ENCODE measurements at places on chromosomes 12 and 14. TPM values are rescaled to one million over a fixed set of nuclear protein-coding genes. Genes with fewer than 3 reads are reported as not detected.

DNA sequence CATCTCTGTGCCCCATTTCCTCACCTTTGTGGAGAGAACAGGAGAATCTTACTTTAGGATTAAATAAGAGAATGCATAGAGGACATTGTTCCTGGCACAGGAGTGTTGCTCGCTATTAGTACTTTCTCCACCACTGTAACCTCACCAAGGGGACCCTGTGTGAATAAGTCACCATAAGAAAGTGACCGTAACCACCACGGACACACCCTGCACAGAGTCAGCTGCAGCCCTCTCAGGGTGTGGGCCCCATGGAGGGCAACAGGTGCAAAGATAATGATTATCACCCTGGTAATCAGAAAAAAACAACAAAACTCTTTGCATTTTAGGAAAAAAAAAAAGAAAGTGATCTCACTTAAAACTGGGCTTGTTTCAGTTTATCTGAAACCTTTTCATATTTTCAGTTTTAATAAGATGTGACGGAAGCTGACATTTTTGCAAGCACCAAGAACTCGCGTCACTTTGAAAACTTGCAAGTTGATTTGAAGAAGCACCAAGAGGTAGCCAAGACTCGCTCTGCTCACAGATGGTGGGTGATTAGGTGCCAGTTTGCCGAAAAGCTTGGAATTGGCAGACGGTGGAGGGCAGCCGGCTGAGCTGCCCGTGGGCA, 87.0 kb upstream of the VRK1 start:
- no peak for DNase-seq

DNA sequence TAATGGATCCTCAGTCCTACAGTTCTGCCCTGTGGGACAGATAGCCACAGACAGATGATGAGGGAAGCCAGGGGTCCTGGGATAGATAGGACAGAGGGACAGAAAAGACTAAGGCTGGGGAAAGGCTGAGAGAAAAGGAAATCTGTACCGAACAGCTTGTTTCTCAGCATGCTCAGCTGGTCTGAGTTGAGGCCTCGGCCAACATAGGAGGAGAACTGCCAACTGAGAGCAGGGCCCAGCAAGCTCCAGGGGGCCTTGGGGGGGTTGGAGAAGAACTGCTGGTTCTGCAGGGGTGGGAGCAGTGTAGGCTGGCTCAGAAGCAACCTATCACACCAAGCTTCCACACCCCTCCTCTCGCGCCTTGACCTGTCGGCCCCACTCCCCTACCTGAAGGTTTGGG, 10.1 kb downstream of the IL23A start:
- DNase-seq = no peak

DNA sequence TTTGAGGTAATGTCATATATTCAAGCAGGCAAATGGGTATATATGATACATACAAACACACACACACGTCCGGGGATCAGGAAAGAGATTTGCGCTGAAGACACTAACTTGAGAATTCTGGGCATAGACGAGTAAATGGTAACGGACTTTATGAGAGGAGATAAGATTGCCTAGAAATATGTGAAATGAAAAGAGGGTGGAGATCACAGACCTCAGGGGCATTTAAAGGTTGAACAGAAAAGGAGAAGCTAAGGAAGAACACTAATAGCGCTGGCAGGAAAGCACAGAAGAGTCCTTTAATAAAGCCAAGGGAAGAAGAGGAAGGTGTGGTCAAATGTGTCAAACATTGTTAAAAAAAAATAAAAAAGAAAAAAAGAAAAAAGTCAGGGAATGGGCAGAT, 13.1 kb downstream of the CRY1 start:
- no peak for DNase-seq

- no peak for DNase-seq
These were observed 1397.2 kb downstream of the LRFN5 start for GRCh38 chr14:43003845-43004244.

DNA sequence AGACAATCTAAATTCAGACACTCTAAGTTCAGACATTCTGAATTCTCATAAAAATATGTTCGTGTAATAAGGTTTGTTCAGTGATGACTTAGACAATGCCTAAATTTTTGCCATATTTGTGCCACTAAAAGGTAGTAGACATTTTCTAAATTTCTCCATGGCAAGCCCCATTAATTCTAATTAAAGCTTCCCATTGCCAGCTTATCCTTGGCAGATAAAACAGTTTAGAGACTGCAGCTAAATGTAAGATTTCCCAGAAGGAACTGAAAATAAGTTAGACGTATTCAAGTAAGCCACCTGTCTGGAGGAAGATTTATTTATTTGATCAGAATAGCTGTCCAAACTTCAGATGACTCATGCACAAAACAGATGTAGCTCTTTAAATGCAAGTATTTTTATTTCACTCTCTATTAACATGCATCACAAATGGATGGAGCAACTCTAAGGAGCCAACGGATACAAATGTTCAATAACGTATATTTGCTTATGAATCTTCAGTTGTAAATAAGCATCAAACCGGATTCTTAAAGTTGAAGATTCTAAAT, 130.4 kb downstream of the SLC2A13 start:
- no peak for DNase-seq

- no peak for DNase-seq
These were observed 2.9 kb downstream of the ABHD12B start for GRCh38 chr14:50874757-50875156.

- DNase-seq = no peak
These were observed 8.1 kb upstream of the RNF34 start for GRCh38 chr12:121391619-121392324.

- DNase-seq = no peak
These were observed 12.4 kb upstream of the P2RX7 start for GRCh38 chr12:121120323-121120722.

GRCh38 chr14:20512177-20512905, 7.0 kb downstream of the RNASE10 start:
- DNase-seq = no peak

GRCh38 chr12:29725587-29726320, 58.0 kb downstream of the TMTC1 start:
- no peak for DNase-seq

GRCh38 chr14:105087308-105087962, 22.2 kb upstream of the GPR132 start:
- peak; percentile 8 for DNase-seq

DNA sequence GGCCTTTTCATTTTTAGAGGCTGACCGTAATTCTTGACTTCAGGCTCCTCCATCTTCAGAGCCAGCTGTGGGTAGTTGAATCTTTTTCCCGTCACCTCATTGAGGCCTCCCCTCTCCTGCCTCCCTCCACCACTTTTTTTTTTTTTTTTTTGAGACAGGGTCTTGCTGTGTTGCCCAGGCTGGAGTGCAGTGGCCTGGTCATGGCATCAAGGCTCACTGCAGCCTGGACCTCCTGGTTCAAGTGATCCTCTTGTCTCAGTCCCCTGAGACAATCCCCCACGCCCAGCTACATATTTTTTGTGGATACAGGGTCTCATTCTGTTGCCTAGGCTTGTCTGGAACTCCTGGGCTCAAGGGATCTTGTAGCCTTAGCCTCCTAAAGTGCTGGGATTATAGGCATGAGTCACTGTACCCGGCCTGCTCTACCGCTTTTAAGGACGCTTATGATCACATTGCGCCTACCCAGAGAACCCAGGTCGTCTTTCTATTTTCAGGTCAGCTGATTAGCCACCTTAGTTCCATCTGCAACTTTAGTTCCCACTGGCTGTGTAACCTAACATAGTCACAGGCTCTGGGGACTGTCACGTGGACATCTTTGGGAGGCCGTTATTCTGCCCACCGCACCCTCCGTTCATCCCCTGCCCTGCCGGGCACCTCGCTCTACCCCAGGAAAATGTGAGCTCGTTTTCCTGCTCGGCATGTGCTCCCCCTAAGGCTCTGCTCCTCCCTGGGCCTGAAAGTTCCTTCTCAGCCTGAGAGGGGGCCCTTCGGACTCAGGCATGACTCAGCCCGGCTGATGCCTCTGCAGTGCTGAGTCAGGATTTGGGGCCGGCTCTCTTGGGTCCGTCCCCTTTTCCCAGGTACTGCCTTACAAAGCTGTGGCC, 13.4 kb downstream of the TNFAIP2 start:
- peak; percentile 67 for DNase-seq

DNA sequence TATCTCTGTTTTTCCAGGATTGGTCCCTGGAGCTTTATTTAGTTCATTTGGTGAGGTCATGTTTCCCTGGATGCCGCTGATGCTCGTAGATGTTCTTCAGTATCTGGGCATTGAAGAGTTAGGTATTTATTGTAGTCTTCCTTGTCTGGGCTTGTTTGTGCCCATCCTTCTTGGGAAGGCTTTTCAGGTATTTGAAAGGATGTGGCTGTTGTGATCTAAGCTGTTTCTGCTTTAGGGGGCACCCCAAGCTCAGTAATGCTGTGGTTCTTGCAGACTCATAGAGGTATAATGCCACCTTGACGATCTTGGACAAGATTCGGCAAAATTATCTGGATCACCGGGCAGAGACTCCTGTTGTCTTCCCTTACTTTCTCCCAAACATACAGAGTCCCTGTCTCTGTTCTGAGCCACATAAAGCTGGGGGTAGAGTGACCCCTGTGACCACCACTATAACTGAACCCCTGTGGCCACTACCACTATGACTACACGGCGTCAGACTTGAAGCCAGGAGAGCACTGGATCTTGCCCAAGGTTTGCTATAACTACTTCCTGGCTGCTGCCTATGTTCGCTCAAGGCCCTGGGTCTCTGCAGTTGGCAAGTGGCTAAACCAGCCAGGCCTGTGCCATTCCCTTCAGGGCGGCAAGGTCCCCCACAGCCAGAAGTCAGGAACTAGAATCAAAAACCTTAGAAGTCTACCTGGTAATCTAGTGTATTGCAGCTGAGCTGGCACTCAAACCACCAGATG, 40.9 kb downstream of the FGD4 start:
- no peak for DNase-seq

DNA sequence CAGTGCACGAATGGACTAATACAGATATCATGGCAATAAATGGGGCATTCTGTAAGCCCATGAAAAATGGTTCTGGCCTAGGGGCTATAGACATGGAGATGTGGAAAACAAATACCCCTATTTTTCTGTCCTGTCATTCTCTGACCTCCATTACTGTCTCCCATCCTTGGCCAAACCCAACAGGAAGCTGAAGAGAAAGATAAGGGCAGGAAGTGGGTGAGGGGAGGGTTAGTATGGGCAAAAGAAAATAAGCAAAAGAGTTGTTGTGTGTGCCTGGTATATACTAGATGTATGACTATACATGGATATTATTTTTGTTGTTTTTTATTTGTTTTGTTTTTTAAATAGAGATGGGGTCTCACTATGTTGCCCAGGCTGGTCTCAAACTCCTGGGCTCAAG, 339.3 kb downstream of the PCNX1 start:
- DNase-seq = no peak

- no peak for DNase-seq
These were observed 37.1 kb downstream of the CMKLR1 start for GRCh38 chr12:108302016-108302402.

DNA sequence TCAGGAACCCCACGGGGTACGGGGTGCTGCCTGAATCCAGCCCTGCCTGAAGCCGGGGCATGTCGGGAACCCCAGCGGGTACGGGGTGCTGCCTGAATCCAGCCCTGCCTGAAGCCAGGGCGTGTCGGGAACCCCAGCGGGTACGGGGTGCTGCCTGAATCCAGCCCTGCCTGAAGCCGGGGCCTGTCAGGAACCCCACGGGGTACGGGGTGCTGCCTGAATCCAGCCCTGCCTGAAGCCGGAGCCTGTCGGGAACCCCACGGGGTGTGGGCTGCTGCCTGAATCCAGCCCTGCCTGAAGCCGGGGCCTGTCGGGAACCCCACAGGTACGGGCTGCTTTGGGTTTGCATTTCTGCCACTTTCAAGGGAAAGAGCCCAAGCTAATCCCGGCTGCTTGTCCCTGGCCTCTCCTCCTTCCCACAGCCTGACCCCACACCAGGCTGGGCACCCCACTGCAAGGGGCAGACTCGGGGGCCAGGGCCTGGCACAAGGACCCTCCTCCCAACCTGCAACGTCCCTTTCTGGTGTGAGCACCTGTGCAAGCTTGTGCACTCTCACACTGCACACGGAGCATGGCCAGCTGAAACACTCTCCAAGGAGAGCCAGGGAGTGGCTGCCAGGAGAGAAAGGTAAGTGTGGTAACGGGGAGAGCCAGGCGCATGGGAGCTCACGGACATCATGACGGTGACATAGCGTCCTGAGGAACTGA, 5.6 kb upstream of the FBRSL1 start:
- no peak for DNase-seq

- DNase-seq = no peak
These were observed 14.1 kb downstream of the P2RX2 start for GRCh38 chr12:132632521-132633228.

DNA sequence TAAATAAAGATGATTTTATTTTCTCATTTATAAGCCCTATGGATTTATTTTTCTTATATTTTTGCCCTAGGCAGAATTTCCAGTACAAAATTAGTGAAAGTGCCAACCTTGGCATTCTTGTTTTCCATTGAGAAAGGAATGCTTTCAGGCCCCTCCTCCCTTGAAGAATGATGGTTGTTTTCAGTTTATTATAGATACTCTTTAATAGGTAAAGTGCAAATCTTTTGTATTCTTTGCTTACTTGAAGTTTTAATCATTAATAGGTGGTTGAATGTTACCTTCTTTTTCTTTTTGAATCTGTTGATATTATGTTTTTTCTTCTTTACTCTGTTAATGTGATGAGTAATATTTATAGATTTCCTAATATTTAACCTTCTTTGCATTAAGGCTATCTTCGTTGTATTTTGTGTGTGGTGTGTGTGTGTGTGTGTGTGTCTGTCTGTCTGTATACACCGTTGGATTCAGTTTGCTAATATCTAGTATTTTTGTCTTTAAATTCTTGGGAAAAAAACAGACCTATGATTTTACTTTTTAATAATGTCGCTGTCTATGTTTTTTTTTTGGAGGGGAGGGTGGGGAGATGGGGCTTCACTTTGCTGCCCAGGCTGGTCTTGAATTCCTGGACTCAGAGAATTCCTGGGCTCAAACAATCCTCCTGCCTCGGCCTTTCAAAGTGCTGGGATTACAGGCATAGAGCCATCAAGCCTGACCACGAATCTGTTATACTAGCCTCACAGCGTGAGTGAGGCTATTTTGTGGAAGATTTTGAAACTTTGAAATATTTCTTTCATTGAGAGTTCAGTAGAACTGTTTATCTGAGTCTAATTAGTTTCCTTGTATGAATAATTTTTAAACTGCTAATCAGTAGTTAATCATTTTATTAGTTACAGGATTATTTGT, 13.5 kb downstream of the SRGAP1 start:
- DNase-seq = no peak

GRCh38 chr14:73943083-73943482, 6.8 kb downstream of the FAM161B start:
- DNase-seq = no peak

- peak; percentile 57 for DNase-seq
These were observed 25.0 kb downstream of the OTUB2 start for GRCh38 chr14:94051115-94051514.

Gene CELA1
- not detected for total RNA-seq

Gene DTX3
- not detected for total RNA-seq

Gene DCP1B
- total RNA-seq = 2.3 TPM

Gene CLEC4D
- not detected for total RNA-seq

Gene TMTC1
- 0.38 TPM for total RNA-seq

Gene TDRD9
- total RNA-seq = 0.03 TPM

Gene HIF1A
- total RNA-seq = 36.5 TPM

Gene BDKRB2
- total RNA-seq = 0.05 TPM

Gene BCAT1
- not detected for total RNA-seq

Gene RFX4
- total RNA-seq = not detected

Gene MGP
- 0.64 TPM for total RNA-seq

Gene FLRT2
- total RNA-seq = not detected

Gene TPH2
- total RNA-seq = not detected

Gene PMEL
- 2.7 TPM for total RNA-seq

Gene TMEM132C
- not detected for total RNA-seq

Gene CCDC196
- total RNA-seq = not detected
